Ascending aorta (tissue), 2 donors: ENCODE measurements at places on chromosomes 12 and 14.

GRCh38 chr14:56271970-56272369, 153.8 kb downstream of the PELI2 start:
- DNase-seq, result no peak

- no peak for DNase-seq
Measured at GRCh38 chr14:61609191-61609843, 86.0 kb upstream of the HIF1A start.

- DNase-seq, result no peak
Measured at GRCh38 chr12:38053655-38054464, 262.7 kb upstream of the ALG10B start.

DNA sequence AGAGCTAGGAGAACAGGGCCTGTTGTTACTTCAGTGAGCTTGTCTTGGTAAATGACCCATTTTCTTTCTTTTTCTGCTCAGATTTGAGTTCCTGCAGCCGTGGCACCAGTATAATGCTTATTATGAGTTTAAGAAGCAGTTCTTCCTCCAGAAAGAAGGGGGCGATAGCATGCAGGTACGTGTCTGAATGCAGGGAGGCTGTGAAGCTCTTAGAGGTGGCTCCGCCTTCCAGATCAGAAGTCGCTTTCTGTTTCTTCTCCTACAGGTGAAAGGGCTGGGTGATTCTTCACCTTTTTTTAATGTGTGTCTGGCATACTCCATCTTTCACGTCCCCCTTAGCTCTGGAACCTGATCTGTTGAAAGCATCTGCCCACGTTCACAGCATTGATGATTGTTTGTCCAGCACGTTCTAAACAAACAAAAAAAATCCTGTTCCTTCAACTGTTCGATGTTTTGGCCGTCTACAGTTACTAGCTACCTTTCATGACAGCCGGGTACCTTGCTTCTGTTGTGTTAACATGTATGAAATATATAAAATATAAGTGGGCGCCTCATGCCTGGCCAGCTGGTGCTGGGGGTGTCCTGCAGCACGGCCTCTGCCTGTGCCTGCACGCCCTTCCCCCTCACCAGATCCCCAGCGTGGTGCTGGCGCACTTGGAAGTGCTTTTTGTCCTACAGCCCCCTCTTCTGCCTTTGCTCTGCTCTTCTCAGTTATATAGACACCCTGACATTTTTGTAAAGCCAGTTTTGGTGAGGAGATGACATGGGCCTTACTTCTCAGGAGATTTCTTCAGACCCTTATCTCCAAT, 44.6 kb downstream of the SFSWAP start:
- no peak for DNase-seq

DNA sequence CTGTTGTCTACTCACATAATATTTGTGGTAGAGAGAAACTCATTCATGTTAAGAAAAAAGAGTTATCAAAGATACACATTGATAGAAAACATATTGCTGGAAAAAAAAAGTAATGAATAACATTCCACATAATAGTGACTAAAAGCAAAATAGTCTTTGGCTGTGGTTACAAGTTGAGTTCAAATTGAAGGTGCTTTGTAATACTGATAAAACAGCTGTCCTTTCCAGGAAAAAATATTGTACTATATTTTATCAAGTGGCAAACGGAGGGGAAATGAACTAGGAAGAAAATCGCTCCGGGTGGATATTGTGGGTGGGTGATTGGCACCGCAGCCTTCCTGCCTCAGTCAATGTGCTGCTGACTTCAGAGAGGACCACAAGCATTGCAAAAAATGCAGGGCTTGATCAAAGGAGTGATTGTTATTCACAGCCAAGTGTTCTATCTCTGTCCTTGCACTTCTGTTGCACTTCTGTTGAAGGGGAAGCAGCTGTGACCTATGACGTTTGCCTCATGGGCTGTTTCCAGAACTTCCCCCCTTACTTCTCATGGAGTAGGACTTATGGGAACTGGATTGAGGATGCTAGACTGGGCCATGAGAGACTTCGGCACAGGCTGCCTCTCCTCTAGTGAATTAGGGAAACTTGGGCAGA, 114.4 kb downstream of the VRK1 start:
- no peak for DNase-seq

DNA sequence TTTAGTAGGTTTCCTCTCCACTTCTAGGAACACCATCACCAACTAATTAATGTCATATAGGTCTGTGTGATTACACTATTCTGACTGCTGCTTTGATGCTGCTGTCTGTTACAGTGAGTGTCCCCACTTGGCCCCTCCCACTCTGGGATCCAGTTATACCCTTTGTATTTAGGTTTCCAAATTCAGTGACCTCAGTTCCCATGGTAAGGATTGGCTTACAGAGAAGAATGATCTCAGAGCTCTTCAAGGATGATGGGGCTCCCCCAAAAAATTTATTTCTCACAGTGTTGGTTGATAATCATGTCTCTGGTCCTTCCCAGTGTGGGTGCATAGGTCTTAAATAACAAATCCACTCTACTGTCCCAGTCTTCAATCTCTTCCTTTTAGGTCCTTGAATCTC, 210.0 kb upstream of the MYL2 start:
- no peak for DNase-seq

- DNase-seq, result no peak
Measured at GRCh38 chr14:94827711-94828447, 58.0 kb upstream of the GSC start.
